ENCODE measurements at places on chromosomes 3 and 15.

DNA sequence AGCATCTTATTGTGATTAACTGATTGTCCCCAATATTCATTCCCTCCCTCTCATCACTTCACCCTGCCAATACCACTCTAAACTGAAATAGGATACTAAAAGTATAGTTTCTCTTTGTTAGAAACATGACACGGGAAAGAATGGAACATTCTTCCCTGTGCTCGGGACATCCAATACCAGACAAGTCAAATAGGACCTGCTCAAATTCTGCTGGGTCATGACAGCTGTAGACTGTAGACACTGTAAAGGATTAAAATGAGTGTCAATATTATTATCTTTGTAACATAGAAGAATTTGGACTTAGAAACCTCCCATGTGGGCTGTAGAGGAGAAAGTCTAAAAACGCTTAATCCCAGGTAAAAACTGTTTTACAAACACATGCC is 315.0 kb upstream of the NR2E3 start:
- no peak for DNase-seq

DNA sequence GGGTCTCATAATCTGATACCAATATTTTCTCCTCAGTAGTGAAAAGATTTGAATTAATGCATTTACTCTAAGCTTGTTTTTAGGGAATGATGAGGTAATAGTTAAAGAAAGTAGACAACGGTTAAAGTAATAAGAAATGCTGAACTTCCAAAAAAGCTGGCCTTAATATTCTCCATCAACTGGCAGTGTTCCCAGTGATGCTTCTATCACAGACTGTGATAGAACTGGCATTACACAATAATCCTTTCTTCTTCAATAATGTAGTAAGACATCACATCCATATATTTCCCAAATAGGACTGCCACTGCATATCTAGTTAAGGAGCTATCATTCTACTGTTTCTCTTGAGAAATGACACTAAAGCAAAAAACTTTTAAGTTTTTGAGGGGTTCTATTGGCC is 188.7 kb downstream of the IL5RA start:
- no peak for DNase-seq

- no peak for DNase-seq
Measured at GRCh38 chr15:54032066-54032465, 53.8 kb downstream of the UNC13C start.

GRCh38 chr3:129961141-129961541 is 13.4 kb upstream of the TRH start:
- DNase-seq = no peak

GRCh38 chr15:62797171-62797570 is 245.4 kb upstream of the TPM1 start:
- no peak for DNase-seq

- DNase-seq = no peak
Measured at GRCh38 chr15:88077296-88078020, 179.1 kb downstream of the NTRK3 start.

DNA sequence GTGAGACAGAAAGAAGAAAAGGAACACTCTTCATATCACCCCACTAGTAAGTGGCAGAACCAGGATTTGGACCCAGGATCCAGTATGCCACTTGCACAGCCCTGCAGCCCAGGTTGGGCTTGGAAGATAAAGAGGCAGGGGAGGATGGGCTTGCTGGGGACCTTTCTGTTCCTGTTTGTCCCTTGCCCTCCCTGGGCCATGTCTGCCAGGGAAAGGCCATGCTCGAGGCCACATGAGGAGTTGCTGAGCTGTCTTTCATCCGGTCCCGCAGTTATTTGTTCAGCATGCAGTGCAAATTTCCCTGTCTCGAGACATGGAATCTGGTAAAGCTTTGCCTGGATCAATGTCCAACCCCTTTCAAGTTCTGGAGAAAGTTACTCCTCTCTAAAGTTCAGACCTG is 116.0 kb upstream of the MRPS22 start:
- no peak for DNase-seq

GRCh38 chr3:66816090-66816761 is 181.9 kb upstream of the KBTBD8 start:
- no peak for DNase-seq

DNA sequence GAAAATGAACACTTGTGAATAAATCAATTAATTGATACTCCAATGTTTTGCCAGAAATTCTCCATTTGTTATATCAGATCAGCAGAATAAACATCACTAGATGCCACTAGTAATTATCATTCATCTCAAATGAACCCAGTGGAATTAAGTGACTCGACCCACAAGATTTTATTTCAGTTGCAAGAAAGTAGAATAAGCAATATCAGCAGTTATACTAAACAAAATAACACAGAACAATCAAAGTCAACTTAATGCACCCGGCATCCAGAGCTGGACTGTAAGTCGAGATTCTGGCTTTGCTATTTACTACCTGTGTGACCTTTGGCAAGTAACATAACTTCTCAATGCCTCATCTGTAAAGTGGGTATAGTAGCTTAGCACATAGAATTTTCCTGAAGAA is 256.5 kb downstream of the MEIS2 start:
- no peak for DNase-seq

GRCh38 chr3:51618496-51618895 is 52.6 kb upstream of the TEX264 start:
- DNase-seq = no peak

- DNase-seq = no peak
Measured at GRCh38 chr3:52835766-52836470, 1.1 kb upstream of the MUSTN1 start.

GRCh38 chr3:47324278-47324865 is 41.6 kb downstream of the KLHL18 start:
- DNase-seq = peak; percentile 17

GRCh38 chr3:88343264-88343663 is 193.5 kb downstream of the C3orf38 start:
- no peak for DNase-seq

DNA sequence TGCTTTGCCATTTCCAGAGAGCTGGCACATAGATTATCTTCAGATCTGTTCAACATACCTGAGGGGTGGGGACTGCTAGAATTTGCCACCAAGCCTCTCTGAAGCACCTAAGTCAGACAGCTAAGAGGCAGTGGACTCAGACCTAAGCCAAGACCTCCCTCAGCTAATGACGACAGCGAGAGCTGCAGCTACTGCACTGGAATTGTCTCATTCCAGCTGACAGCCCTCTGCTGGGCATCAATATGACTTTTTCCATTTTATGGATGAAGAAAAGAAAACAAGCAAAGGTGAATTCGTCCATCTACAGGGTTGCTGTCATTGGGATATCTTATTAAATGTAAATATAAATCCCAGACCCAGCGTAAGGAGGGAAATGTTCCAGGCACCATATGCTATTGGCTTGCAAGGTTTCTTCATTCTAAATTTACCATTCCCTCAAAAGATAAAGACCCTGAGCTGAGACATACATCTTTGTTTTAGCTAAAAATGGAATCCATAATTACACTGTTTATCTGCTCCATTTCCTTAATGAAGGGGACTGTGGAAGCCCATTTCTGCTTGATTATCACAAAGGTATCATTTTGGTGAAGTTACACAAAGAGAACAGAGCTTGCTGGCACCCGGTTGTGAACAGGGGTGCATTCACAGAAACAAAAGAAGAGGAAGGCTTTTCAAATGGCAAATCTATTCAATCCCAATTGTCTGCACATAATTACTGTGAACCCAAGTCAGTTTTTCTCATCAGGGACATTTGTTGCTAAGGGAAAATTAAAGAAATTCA is 85.5 kb upstream of the LRTM1 start:
- no peak for DNase-seq

DNA sequence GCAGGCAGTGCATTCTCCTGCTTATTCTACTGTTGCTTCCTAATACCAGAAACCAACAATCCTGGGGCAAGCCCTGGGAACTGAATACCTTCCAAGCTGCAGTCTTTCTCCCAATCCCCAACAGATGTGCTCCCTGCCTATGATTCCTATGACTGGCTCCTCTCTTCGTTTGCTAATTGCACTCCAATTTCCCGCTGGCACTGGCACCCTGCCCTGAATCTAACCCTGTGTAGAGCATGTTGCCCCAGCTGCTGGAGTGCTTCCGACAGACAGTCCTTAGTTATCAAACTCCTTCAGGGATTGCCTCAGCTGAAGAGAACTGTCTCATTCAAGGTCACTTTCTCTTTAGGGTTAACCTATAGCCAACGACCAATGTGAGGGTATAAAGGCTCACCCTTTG is 214.1 kb downstream of the NECTIN3 start:
- no peak for DNase-seq

DNA sequence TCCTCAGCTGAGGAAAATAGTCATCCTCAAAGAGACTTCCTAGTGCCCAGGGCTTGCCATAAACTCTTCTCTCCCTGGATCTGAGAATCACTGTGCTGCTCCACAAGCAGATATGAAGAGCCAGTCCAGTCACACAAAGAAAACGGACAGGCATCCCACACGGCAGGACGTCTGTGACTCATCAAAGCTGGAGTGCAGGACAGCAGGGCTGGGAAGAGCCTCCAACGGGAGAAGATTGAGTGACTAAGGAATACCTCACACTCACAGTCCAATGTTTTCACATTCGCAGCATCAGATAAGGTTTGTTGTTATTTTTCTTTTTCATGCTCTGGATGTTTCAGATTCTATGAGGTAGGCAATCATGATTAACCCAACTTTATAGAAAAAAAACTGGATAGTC is 57.8 kb downstream of the NEK10 start:
- DNase-seq = no peak

DNA sequence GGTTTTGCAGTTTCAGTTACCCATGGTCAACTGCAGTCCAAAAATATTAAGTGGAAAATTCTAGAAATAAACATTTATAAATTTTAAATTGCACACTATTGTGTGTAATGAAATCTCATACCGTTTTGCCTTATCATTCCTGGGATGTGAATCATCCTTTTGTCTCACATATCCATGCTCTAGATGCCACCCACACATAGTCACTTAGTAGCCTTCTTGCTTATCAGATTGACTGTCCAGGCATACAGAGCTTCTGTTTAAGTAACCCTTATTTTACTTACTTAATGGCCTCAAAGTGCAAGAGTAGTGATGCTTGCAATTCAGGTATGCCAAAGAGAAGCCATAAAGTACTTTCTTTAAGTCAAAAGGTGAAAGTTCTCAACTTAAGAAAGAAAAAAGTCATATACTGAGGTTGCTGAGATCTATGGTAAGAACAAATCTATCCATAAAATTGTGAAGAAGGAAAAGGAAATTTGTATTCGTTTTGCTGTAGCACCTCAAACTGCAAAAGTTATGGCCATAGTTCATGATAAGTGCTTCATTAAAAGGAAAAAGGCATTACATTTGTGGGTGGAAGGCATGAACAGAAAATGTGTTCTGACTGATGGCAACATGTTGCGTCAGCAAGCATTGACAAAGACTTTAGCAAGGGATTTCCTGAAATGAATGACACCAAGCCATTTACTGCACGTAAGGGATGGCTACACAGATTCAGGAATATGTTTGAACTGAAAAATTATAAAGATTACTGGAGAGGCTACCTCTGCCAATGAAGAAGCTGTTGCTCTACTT is 43.8 kb downstream of the SPATA16 start:
- no peak for DNase-seq

GRCh38 chr3:175346573-175347356 is 487.6 kb downstream of the NAALADL2 start:
- DNase-seq = no peak

- DNase-seq = no peak
Measured at GRCh38 chr15:26259581-26259980, 396.5 kb upstream of the ATP10A start.

DNA sequence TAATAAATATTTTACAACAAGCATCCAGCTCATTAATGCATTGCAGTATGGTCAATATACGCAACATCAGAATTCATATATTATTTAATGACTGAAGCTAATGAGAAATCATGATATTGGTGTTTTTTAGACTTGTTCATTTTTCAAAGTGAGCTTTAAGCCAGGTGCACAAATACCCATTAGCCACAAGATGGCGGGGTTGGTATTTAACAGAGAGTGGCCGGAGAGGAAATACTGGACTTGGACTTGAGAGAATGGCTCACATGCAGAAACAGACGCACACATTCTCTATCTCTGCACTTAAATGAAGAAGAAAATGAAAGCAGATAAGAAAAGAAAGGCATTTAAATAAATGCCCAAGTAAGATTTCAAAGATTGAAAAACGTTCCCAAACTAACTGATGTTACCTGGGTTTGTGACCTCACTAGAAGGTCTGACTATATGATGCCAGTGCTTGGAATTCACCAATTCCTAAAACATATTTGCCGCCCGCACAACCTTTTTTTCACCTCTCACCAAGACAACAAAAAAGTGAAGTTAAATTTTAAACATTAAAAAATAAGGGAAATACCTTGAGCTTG is 21.2 kb upstream of the CRBN start:
- no peak for DNase-seq

DNA sequence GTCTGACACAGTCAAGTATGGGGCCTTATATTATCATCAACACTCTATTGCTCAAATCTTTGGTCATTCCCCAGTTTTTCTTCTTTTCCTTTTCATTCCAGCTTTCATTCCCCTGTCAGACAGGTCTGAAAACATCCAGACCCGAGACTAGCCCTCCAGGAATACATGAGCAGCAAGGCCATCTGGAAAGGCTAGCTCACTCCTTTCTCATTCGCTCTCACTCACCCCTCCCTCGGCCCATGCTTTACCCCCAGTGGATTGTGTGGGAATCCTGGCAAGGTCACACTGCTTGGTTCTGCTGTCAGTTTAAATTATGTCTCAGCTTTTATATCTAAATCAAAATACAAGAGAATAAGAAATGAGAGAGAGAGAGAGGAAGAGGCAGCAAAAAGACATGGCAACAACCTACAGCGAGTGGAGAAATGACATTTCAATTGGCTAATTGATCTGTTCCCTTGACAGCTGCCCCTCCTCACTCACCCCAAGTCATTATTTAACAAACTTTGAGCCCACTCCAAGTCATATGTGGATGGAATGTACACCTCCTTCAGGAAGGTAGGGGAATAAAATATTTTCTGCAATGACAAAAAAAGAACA is 962.2 kb downstream of the TUSC7 start:
- DNase-seq = no peak

GRCh38 chr15:55247311-55247710 is 42.3 kb downstream of the RAB27A start:
- no peak for DNase-seq

DNA sequence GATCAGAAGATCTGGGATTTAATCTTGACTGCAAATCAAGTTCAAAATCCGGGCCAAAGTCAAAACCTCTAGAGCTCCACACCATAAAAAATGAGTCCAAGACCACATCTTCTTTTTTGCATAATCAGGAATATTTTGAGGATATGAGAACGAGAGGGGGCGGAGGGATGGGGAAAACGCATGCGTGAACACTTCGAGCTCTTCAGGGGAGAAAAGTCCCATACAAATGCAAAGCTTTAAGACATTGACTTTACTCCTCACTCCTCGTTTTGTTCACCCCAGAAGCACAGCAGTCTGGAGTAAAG is 68.2 kb downstream of the SUMF1 start:
- DNase-seq = no peak

- DNase-seq = no peak
Measured at GRCh38 chr15:66359740-66360139, 3.3 kb upstream of the TIPIN start.

GRCh38 chr3:31616711-31617110 is 84.0 kb downstream of the STT3B start:
- no peak for DNase-seq

DNA sequence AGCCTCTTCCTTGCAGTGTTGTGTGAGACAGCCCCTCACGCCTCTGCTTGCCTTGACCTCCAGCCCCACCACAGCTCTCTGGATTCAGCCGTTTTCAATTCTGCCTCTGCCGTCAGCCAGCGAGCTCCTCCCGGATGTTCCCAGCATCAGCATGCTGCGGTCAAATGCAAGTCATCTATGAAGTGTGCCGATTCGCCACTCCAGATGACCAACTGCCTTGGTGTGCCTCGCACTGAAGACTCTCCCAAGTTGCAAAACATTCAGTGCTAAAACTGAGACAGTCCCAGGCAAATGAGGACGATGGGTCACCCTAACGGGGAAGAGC is 30.6 kb upstream of the RASA2 start:
- DNase-seq = no peak

All from activated T-cell treated with anti-CD3 and anti-CD28 coated beads for 48 hours (primary cell).